CD8-positive, alpha-beta T cell (primary cell): ENCODE measurements at places on chromosomes 16 and 17. TPM values are rescaled to one million over a fixed set of nuclear protein-coding genes. Genes with fewer than 3 reads are reported as not detected.
A peak's percentile ranks its signal among the peaks of the same experiment; 100 is the strongest.

DNA sequence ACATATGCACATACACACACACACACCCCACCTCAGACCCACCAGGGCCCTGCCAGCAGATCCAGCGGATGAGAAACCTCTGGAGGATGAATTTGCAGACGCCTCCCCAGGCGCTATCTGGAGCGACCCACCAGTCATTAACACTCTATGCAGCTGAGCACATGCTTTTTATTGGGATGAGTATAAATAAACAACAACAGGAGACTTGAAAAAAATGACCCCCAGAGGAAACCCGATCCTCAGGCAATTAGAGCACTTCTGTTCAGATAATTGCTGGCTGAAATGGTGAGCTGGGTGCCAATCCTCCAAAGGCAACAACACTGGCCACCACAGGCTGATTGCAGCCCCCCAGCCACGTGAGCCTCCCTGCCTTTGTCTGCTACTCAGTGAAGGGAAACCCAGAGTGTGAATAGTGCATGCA is 32.9 kb downstream of the DYNLRB2 start:
- no peak for DNase-seq

Gene KRT25
- not detected for total RNA-seq

DNA sequence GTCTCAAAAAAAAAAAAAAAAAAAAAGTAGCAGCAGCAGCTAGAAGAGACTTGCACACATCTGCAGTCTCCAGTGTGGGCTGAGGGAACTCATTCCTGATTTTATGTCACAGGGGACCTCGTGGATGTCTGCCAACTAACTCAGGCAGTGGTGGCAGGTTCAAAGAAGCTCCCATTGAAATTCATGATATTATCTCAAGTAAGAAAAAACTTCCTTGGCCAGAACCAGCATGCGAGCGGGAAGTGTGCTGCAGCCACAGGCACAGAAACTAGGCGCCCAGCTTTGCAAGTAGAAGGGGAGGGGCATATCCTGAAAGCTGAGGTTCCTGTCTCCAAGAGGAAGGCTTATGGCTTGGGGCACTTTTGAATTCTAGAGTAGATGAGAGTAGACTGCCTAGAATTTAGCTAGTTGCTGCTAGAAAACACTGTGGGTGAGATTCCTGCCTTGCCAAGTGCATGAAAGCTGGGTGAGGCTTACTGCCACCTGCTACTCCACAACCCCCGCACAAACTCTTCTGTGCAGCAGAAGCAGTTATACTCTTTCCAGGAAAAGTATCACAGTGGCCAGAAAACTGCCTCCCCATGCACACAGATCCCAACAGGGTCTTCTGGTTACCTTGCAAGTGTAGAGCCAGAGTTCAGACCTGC is 603.8 kb upstream of the CA10 start:
- DNase-seq, result no peak

GRCh38 chr16:57485916-57486857 is at the start of gene DOK4:
DOK4 (minus strand) TSS chr16:57486493; CDS start chr16:57479507, 6,986 bp downstream.
- peak; percentile 86 for DNase-seq

Gene NOG
- total RNA-seq, result 6.6 TPM

DNA sequence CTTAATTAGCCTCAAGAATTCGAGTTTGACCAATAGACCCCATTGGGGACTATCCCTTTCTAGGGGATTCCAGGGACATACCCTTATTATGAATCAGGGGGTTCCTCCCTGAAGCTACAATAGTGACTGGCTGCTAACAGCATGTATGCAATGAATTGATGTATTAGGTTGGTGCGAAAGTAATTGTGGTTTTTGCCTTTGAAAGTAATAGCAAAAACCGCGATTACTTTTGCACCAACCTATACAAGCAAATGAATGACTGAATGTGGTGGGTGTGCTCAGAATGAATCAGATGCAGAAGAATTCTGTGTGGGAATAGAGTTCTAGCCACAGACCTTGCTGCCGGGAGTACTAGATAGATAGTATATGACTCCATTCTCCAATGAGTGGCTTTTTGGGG is 76.7 kb downstream of the HLF start:
- DNase-seq, result no peak

DNA sequence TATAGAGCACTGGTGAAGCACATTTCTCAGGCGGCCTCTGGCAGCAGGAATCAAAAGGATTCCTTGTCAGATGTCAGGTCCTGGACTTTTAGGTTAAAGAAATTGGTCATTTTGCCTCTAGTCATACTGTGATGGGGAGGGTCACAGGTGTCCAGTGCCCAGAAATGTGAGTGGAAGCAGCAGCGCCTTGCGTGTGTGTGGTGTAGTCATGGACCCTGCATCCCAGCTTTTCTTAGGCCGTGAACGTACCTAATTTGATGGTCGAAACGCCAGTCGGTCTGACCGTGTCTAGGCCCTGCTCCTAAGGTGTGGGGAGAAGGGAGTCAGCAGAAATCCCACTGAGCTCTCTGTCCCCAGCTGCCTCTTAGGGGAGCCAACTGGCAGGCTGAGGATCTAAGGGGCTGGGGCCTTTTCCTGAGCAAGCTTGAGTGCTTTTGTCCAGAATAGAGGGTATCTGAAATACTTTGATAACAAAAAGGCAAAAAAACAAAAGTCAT is 32.0 kb downstream of the POLR3E start:
- DNase-seq, result no peak

- no peak for DNase-seq
Measured at GRCh38 chr17:76014925-76015261, 12.2 kb downstream of the EVPL start.

DNA sequence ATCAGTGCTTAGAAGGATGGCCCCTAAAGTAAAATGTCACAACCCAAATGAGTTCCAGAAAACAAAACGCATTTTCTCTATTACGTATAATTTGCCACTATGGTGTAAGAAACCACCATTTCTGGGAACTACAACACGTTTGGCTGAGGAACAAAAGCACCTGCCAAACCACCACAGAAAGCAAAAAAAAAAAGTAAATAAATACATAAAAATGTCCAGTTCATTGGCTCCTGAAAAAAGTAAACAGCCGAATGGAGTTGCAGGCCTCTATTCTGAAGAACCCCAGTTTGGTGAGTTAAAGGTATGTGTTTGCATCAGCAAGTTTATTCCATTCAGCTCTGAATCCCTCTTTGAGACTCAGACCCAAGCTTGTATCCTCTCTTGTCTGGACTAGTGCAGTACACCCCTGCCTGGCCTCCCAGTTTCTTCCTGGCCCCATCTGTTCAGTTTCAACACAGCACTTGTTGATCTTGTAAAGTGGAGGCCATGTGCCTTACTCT is 36.9 kb downstream of the ERN1 start:
- no peak for DNase-seq
